ENCODE measurements at places on chromosomes 1 and 21. TPM values are rescaled to one million over a fixed set of nuclear protein-coding genes. Genes with fewer than 3 reads are reported as not detected.
A peak's percentile ranks its signal among the peaks of the same experiment; 100 is the strongest.

Gene TCHHL1
- not detected for total RNA-seq

Gene SYT2
- total RNA-seq, result not detected

Gene CD1B
- not detected for total RNA-seq

- no peaks in the 10 kb centered on the region for H3K27me3 ChIP-seq
- H3K27ac ChIP-seq, result no peak overlapping the region
- H3K4me3 ChIP-seq, result no peak overlapping the region
- no peaks in the 10 kb centered on the region for H3K4me1 ChIP-seq
- no peaks in the 10 kb centered on the region for H3K36me3 ChIP-seq
- no peak for DNase-seq
Measured at GRCh38 chr1:30253807-30254440, 469.5 kb downstream of the MATN1 start.

- H3K27ac ChIP-seq, result no peak overlapping the region
- H3K27me3 ChIP-seq, result no peaks in the 10 kb centered on the region
Measured at GRCh38 chr1:46673749-46674182, 2.1 kb downstream of the TEX38 start.

- no peak overlapping the region for H3K27ac ChIP-seq
- H3K27me3 ChIP-seq, result no peaks in the 10 kb centered on the region
- H3K4me3 ChIP-seq, result no peak overlapping the region
Measured at GRCh38 chr1:155022927-155023236, 10.7 kb downstream of the DCST2 start.

DNA sequence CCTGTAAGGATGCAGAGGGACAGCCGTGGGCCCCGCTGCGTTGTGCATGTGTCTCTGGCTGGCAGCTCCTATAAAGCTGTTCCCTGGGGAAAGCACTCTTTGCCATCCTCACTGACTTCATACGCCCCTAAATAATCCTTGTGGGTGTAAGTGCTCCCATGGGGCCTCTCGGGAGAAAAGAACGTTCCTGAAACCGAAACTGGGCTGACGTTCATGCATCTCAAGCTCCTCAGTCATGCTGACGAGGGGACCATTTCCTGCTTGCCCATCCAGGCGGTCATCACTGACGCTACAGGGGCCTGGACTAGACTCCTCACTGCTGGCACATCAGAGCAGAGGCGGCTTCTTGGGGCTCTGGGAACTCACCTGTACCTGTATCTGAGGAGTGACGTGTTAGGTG, 73.1 kb upstream of the USP24 start:
- no peak overlapping the region for H3K4me3 ChIP-seq
- no peaks in the 10 kb centered on the region for H3K27me3 ChIP-seq
- H3K36me3 ChIP-seq, result no peaks in the 10 kb centered on the region
- H3K27ac ChIP-seq, result peak overlapping the region; percentile 35

All from fibroblast of lung (primary cell).